Activated T-helper 1 cell treated with anti-CD3 and anti-CD28 coated beads, Interleukin-12 subunit alpha, Interleukin-12 subunit beta, Interleukin-2, Interleukin-4 antibody, amounts not matched to agents 30 ng/mL and 10 ng/mL and 1 ng/mL, durations not matched to agents 14 hours and 24 hours and 36 hours (primary cell): ENCODE measurements at places on chromosomes 13 and 19. TPM values are rescaled to one million over a fixed set of nuclear protein-coding genes. Genes with fewer than 3 reads are reported as not detected.

- H3K27me3 ChIP-seq: peaks cover 4% of the 10 kb centered on the region
- peaks cover 15% of the 10 kb centered on the region for H3K4me1 ChIP-seq
- no peak overlapping the region for H3K27ac ChIP-seq
- no peak overlapping the region for H3K4me3 ChIP-seq
Measured at GRCh38 chr19:17553256-17553655, 2.2 kb upstream of the COLGALT1 start.

Gene C19orf33
- total RNA-seq: 0.71 TPM in 1 of 2 replicates, not detected in the other

DNA sequence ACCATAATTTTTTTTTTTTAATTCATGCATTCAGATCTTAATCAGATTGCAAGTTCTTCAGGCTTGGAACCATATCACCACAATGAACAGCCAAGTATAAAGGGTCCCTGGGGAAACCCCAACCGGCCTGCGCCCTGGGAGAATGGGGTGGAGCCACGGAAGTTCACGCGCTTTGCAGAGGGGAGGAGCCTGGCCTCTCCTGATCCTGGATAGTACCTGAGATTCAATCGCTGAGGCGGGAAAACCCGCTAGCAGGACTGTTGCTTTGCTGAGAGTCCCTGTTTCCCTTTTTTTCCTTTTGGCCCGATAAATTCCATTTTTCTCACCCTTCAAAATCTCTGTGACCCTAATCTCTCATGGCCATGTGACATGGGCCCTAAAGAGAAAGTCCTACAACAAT, 385.1 kb downstream of the IRS2 start:
- no peak overlapping the region for H3K27ac ChIP-seq
- DNase-seq: no peak
- H3K4me1 ChIP-seq: no peaks in the 10 kb centered on the region
- H3K36me3 ChIP-seq: no peaks in the 10 kb centered on the region

DNA sequence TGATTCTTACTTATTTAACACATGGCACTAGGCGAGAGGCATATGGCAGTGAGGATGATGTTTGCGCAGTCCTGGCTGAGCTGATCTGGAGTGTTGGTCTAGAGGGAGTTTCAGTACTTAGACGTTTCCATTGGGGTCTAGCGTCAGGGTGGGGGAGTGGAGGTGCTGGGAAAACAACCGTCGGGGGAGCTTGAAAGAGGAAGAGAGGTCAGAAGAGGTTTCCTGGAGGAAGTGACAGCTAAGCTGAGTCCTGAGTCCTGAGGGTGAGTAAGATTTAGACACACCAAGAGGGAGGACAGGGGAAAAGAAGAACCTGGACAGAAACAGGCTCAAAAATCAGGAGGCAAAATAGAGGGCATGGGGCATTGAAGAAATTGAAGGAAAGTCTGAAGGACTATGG, 81.4 kb downstream of the ALOX5AP start:
- no peaks in the 10 kb centered on the region for H3K36me3 ChIP-seq
- peaks cover 7% of the 10 kb centered on the region for H3K27me3 ChIP-seq
- H3K4me3 ChIP-seq: no peak overlapping the region
- H3K4me1 ChIP-seq: peaks cover 10% of the 10 kb centered on the region

Gene EGLN2
- 100 and 104 TPM in 2 replicates for total RNA-seq

- H3K27ac ChIP-seq: no peak overlapping the region
- no peaks in the 10 kb centered on the region for H3K36me3 ChIP-seq
- H3K4me1 ChIP-seq: peaks cover 12% of the 10 kb centered on the region
- no peak overlapping the region for H3K4me3 ChIP-seq
- H3K27me3 ChIP-seq: peaks cover 17% of the 10 kb centered on the region
Measured at GRCh38 chr19:7520131-7521051, 2.0 kb upstream of the MCOLN1 start.

GRCh38 chr19:3690551-3691371, 9.5 kb downstream of the PIP5K1C start:
- no peaks in the 10 kb centered on the region for H3K27me3 ChIP-seq
- peaks cover 31% of the 10 kb centered on the region for H3K4me1 ChIP-seq
- no peak for DNase-seq
- H3K36me3 ChIP-seq: peaks cover 11% of the 10 kb centered on the region

Gene GPR4
- not detected in 2 replicates for total RNA-seq

DNA sequence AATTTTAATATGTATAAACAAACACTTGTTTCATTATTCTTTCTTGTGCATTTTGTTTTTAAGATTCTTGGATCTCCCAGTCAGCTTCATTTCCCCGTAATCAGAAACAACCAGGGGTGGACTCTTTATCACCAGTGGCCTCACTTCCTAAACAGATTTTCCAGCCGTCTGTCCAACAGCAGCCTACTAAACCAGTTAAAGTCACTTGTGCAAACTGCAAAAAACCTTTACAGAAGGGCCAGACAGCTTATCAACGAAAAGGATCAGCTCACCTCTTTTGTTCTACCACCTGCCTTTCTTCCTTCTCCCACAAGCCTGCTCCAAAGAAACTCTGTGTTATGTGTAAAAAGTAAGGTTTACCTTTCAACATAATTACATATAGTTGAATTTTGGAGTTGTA, 44.3 kb downstream of the ZMYM2 start:
- H3K4me3 ChIP-seq: no peak overlapping the region
- H3K27me3 ChIP-seq: no peaks in the 10 kb centered on the region
- H3K27ac ChIP-seq: no peak overlapping the region
- H3K36me3 ChIP-seq: peaks cover 35% of the 10 kb centered on the region
- no peak for DNase-seq

GRCh38 chr19:5054551-5055456, 85.9 kb downstream of the KDM4B start:
- no peaks in the 10 kb centered on the region for H3K4me1 ChIP-seq
- H3K27ac ChIP-seq: no peak overlapping the region
- no peak overlapping the region for H3K4me3 ChIP-seq
- H3K27me3 ChIP-seq: no peaks in the 10 kb centered on the region
- no peak for DNase-seq
- peaks cover 10% of the 10 kb centered on the region for H3K36me3 ChIP-seq

DNA sequence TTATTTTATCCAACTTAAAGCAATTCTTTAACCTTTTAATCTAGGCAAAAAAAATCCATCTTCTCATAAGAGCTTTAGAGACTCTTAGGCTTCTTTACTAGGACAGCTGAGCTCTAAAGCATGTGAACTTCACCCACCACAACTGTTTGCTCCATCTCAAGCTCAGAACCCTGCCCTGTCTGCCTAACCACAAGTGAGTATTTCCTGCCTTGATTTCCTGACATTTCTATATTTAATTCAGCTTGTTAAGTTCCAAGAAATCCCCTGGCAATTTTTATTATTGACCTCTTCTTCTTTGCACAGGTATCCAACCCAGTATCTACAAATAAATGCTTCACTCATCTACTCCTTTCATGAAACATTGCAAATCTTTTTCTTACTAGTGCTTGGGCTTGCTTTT, 21.1 kb upstream of the CEACAM21 start:
- DNase-seq: no peak
- peaks cover 81% of the 10 kb centered on the region for H3K4me1 ChIP-seq
- H3K4me3 ChIP-seq: peak overlapping the region; percentile 55
- peak overlapping the region; percentile 66 for H3K27ac ChIP-seq

- peaks cover 15% of the 10 kb centered on the region for H3K27me3 ChIP-seq
- H3K4me3 ChIP-seq: peak overlapping the region; percentile 92
- H3K4me1 ChIP-seq: peaks cover 11% of the 10 kb centered on the region
- DNase-seq: peak; percentile 67
- H3K36me3 ChIP-seq: peaks cover 3% of the 10 kb centered on the region
- H3K27ac ChIP-seq: peak overlapping the region; percentile 84
Measured at GRCh38 chr19:51690454-51691073, 2.6 kb upstream of the SPACA6 start.

Gene PPP1R13L
- total RNA-seq: 8.5 and 8.9 TPM in 2 replicates

GRCh38 chr13:88806438-88806837, 1135.3 kb downstream of the SLITRK5 start:
- no peaks in the 10 kb centered on the region for H3K4me1 ChIP-seq
- no peak for DNase-seq
- no peak overlapping the region for H3K27ac ChIP-seq
- no peak overlapping the region for H3K4me3 ChIP-seq
- H3K27me3 ChIP-seq: no peaks in the 10 kb centered on the region

Gene FUT3
- not detected in 2 replicates for total RNA-seq

Gene CFAP97D2
- not detected in 2 replicates for total RNA-seq

DNA sequence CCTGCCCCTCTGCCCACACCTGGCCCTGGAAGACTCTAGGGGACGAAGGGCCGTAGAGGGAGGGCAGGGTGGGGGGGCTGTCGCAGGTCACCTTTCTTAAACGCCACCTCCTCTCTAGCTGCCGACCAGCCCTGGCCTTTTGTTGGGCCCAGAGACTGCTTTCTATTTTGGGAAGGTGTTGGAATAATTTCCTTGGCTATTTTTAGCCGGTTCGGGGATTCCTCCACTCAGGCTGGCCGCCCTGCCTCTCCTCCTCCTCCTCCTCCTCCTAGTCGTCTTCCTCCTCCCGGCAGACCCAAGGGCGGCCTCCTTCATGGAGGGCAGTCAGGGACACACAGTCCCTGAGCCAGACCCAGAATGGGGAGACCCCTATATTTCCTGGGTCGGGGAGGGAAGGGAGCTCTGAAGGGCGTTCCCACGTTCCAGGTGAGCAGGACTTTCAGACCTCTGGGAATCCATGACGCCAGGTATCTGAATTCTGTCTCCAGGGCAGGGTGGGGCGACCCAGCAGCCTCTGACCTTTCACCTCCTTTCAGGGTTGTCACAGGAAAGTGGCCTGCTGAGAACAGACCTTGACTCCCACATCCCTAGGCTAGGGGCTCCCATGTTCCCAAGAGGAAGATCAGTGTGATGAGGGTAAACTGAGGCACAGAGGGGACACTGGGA, 19.9 kb downstream of the GADD45B start:
- no peaks in the 10 kb centered on the region for H3K36me3 ChIP-seq
- no peak overlapping the region for H3K27ac ChIP-seq
- peaks cover 18% of the 10 kb centered on the region for H3K4me1 ChIP-seq
- DNase-seq: no peak
- peaks cover 26% of the 10 kb centered on the region for H3K27me3 ChIP-seq

Gene SLC1A6
- not detected in 2 replicates for total RNA-seq

Gene AP1M2
- total RNA-seq: not detected in 2 replicates

DNA sequence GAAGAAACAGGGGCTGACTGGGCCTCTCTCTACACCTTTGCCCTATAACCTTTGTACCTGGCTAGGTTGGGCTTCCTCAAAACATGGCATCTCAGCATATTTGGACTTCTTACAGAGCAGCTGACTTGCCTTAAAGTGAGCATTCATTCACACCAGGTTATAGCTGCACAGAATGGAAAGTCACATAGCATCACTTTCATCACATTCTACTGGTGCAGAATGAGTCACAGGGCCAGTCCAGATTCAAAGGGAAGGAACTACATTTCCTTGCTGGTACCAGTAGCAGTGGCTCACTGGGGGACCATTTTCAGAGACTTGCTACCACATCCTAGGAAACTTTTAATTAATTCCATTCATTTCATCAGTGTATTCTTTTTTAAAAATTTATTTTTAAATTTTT, 20.3 kb upstream of the TPTE2 start:
- H3K4me1 ChIP-seq: peaks cover 7% of the 10 kb centered on the region
- no peak for DNase-seq
- H3K27me3 ChIP-seq: peaks cover 11% of the 10 kb centered on the region
- peaks cover 3% of the 10 kb centered on the region for H3K36me3 ChIP-seq
- H3K4me3 ChIP-seq: no peak overlapping the region

Gene ZNF549
- total RNA-seq: 3.6 and 4.2 TPM in 2 replicates

DNA sequence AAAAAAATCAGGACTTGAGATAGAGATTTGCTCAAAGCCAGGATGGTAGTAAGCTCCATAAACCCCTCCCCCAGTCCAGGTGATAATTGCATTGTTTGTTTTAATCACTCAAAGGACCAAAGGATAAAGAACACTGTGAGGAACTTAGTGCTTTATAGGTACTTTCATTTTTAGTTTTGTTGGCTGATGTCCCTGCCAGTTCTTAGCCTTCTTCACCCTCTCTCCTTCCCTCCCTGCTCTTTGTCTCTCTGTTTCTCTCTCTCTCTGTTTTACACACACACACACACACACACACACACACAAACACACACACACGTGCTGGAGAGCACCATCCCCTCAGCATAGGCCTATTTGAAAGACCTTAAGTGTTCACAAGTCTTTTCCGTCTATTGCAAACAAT, 5.2 kb downstream of the FRY start:
- peaks cover 2% of the 10 kb centered on the region for H3K36me3 ChIP-seq
- H3K4me3 ChIP-seq: peak overlapping the region; percentile 72
- no peak for DNase-seq
- H3K27me3 ChIP-seq: peaks cover 3% of the 10 kb centered on the region
- H3K27ac ChIP-seq: peak overlapping the region; percentile 84
- peaks cover 72% of the 10 kb centered on the region for H3K4me1 ChIP-seq

GRCh38 chr19:54558339-54558738, 15.3 kb upstream of the LILRA2 start:
- H3K4me3 ChIP-seq: no peak overlapping the region
- DNase-seq: no peak
- no peak overlapping the region for H3K27ac ChIP-seq
- peaks cover 4% of the 10 kb centered on the region for H3K27me3 ChIP-seq

DNA sequence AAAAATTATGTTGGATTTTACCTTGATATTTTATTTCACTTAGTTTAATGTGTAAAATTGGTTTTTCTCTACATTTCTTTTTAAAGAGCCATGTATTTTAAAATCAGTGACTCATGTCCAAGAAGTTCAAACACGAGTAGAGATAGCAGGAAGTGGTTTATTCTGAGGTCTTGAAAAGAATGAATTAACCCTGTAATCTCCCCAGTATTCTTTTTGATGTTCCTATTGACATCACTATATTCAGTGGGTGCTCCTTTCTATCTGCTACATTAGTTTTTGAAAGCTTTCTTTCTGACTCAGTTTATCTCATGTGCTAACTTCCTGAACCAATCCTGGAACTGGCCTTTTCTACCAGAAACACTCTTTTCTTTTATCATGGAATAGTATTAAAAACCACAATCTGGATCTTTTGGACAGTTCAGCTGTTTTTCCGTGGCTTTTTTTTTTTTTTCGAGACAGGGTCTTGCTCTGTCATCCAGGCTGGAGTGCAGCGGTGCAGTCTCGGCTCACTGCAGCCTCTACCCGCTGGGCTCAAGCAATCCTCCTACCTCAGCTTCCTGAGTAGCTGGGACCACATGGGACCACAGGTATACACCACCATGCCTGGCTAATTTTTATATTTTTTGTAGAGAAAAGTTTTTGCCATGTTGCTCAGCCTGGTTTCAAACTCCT, 114.9 kb downstream of the PCCA start:
- H3K4me1 ChIP-seq: peaks cover 10% of the 10 kb centered on the region
- no peak overlapping the region for H3K27ac ChIP-seq
- peak overlapping the region; percentile 52 for H3K4me3 ChIP-seq
- no peaks in the 10 kb centered on the region for H3K27me3 ChIP-seq
- DNase-seq: no peak
- peaks cover 3% of the 10 kb centered on the region for H3K36me3 ChIP-seq

Gene CYP2A6
- not detected in 2 replicates for total RNA-seq

GRCh38 chr13:20594280-20594679, 27.3 kb downstream of the IFT88 start:
- no peaks in the 10 kb centered on the region for H3K36me3 ChIP-seq
- no peaks in the 10 kb centered on the region for H3K27me3 ChIP-seq
- no peak overlapping the region for H3K4me3 ChIP-seq
- H3K4me1 ChIP-seq: no peaks in the 10 kb centered on the region

GRCh38 chr19:42089191-42089750, 13.3 kb downstream of the ZNF574 start:
- DNase-seq: no peak
- no peaks in the 10 kb centered on the region for H3K27me3 ChIP-seq
- peak overlapping the region; percentile 66 for H3K27ac ChIP-seq
- H3K4me3 ChIP-seq: peak overlapping the region; percentile 20
- H3K36me3 ChIP-seq: peaks cover 16% of the 10 kb centered on the region

- no peaks in the 10 kb centered on the region for H3K36me3 ChIP-seq
- no peak for DNase-seq
- H3K4me3 ChIP-seq: no peak overlapping the region
- peaks cover 26% of the 10 kb centered on the region for H3K27me3 ChIP-seq
- peaks cover 6% of the 10 kb centered on the region for H3K4me1 ChIP-seq
- no peak overlapping the region for H3K27ac ChIP-seq
Measured at GRCh38 chr19:45764475-45764874, 4.6 kb downstream of the SIX5 start.
